ENCODE measurements at places on chromosomes 12 and 14. TPM values are rescaled to one million over a fixed set of nuclear protein-coding genes. Genes with fewer than 3 reads are reported as not detected.

GRCh38 chr14:37253905-37254304 lies 56.2 kb downstream of the MIPOL1 start:
- DNase-seq, result no peak

DNA sequence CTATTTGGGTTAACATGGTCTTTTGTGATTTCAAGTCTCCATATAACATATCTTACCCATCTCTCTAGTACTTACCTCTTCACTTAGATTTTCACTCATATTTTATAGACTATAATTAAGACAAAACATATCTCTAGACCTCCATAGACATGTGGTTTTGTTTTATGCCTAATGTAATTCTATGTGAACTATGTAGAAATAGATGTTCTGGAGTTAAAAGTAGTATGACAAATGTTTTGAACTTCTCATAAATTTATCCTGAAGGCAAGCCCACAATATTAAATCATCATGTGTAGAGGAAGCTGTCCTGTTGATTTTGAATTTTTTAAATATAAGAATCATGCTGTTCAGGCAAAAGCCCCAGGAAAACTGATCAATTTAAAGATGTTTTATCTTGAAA lies 169.2 kb downstream of the SYT1 start:
- no peak for DNase-seq

VRTN gene
- 143 TPM for total RNA-seq

RESF1 gene
- 236 TPM for total RNA-seq

DNA sequence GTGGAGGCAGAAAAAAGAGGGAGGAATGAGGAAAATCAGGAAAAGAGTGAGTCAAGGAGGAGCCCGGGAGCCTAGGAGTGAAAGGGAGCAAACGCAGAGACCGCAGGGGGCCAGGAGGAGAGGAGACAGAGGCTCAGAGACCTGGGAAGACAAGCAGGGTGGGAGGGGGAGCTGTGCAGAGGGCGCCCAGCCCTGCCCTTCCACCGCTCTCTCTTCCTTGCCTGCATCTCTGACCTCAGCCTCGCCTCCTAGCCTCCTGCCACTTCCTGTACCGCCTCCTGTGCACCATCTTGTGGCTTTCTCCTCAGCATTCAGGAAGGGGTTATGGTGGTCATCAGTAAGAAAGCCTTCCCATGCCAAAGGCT lies 1.3 kb downstream of the CLSTN3 start:
- peak; percentile 64 for DNase-seq

DNA sequence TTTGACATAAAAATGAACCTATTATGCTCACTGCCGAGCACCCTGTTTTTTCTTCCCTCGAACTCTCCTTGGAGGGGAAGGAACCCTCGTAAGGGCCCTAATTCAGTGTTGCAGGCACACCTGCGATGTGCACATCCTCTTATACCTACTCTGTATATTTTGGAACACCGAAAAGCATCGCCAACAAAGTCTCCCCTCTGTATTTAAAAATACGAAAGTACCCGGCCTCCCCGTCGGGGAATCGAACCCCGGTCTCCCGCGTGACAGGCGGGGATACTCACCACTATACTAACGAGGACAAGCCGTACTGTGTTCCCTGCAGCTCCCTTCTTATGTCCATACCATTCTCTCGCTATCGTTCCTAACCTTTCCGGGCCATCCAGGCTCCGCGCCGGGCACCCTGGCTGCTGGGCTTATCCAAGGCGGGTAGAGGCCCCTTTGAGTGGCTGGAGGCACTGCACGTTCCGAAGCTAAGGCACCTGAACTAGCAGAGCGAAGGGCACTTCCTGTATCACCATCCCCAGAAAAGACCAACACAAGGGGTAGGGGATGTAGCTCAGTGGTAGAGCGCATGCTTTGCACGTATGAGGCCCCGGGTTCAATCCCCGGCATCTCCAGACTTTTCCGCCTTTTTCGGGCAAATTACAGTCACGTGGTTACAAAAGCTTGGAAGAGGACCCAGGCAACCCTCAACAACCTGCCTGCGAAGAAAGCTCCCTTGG lies 25.1 kb upstream of the UBC start:
- peak; percentile 95 for DNase-seq

MYO1H gene
- not detected for total RNA-seq
